Stimulated activated CD4-positive, alpha-beta T cell treated with anti-CD3 and anti-CD28 coated beads, Interleukin-12 subunit alpha, Interleukin-12 subunit beta, amount 100 ng/mL, for 4 hours (primary cell): ENCODE measurements at places on chromosomes 3 and 15.

GRCh38 chr15:70424937-70425411 is 327.3 kb upstream of the TLE3 start:
- DNase-seq = no peak

DNA sequence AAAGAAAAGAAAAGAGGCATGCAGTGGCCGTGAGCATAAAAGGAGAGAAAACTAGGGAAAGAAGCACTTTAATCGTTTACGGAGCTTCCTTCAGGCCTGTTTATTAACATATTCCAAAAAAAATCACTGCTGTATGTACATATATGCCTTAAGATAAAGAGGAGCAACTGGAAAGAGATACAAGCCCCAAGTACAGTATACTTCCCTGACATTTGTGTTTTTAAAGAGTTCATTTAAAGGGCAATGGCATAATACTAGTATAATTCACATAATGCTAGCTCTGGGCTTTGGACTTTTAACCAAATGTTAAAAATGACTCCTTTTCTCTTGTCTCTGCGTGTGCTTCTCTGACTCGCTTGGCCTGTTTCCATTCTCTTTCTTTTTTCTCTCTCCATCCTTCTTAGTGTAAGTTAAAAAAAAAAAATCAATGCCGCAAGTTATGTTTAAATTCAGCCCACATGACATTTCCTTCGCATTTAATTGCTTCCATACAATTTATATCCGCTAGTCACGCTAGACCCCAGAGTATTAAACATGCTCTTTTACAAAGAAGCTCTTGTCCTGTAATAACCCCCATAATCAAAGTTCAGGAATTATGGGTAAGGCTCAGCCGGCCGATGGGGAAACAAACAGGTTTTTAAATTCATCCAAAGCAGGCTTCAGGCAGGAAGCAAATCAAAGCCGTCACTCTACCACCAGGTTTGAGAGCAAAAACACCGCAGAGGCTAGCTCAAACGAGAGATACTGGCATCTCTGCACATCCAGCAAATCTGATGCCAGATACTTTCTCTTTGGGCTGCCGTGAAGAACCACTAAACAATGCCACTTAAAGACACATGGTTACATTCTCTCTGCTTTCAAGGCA is 19.4 kb downstream of the WWTR1 start:
- DNase-seq = no peak

- no peak for DNase-seq
Measured at GRCh38 chr3:169661361-169662131, 2.0 kb downstream of the MECOM start.

DNA sequence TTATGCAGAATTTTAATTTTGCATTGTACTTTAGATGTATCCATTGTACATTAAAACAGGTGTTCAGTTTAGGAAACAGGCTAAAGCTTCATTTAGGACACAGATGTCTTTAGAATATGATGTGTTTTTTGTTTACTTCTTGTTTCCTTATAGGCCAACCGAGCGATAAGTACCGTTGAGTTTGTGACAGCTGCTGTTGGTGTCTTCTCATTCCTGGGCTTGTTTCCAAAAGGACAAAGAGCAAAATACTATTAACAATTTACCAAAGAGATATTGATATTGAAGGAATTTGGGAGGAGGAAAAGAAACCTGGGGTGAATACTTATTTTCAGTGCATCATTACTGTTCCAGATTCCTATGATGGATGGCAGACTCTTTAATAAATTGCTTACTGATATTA is 29.4 kb downstream of the PLAAT1 start:
- no peak for DNase-seq

- no peak for DNase-seq
Measured at GRCh38 chr15:68725736-68726135, 95.0 kb downstream of the ANP32A start.

GRCh38 chr3:182108371-182108770 is 396.6 kb downstream of the SOX2 start:
- DNase-seq = no peak

DNA sequence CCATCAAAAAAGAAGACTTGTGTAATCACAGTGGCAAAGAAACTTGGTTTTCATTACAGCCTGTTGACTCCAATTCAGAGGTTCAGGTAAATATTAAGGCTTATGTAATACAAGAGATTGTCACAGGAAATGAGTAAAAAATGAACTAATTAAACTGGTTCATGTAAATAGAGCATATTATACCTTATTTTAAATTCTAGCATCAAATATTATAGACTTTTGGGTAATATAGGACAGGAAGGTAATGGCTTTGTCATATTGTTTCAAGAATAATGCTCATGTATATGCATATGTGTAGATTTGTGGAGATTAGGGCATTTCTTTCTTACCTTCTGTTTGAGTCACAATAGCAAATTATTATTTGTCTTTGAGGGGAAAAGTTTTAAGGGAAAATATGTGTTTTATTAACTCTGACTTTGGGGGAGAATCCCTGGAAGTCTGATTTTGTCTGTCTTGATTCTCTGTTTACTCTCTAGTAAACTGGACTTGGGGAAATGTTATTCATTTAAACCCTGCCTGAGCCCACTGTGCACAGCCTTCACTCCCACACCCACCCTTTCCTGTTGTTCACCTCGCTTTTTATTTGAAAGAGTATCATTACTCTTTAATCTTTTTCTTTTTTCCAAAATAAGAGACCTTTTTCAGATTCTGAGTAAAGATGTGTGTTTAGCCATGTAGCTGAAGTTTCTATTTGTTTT is 43.0 kb downstream of the RASA2 start:
- no peak for DNase-seq

DNA sequence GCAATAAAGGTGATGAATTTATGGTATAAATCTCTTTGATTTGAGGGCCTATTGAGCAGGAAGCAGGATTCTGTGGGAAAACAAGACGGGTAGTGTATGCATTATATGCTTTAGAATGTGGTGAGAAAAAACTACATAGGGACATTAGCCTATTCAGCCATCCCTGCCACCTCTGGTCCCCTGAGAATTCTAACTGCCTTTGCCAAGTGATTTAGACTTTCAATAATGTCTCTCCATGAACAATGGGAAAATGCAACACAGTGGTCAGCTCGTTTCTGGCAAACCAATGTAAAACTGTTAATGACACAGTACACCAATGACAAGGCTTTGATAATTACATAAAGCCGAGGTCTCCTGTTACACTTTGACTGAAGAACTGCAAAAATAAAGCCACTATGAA is 314.7 kb upstream of the CNTN4 start:
- no peak for DNase-seq

DNA sequence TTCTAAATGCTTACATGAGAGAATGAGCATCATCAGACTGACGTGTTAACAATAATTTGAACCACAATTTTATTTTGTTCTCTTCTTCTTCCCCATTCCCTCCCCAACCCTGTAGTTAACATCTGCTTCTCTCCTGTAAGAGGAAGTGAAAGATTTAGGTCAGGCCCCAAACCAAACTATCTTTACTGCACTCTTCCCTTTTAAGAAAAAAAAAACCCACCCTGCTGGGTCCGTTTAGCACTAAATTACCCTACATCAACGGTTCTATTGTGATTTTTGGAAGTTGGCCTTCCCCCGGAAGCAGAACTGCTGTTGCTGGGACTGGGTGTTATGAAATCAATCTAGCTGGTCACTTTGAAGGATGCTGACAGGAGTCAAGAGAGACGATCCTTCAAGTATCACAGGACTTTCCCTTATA is 49.4 kb downstream of the NFKBIZ start:
- no peak for DNase-seq

DNA sequence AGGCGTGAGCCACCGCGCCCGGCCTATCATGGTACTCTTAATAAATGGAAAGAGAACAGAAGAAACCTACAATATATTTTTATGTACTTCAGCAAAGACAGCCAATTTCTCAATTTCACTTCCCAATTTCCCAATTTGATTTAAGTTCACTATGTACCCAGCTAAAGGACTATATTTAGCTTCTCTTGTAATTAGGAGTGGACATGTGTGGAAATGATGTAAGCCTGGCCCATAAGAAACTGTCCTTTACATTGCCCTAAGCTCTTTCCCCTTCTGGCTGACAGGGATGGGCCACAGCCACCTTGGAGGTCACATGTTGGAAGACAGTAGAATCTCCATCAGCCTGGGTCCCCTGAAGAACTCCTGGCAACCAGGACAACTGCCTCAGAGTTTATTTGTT is 6.2 kb downstream of the TMEM39A start:
- no peak for DNase-seq

- DNase-seq = no peak
Measured at GRCh38 chr3:126152458-126152857, 27.9 kb downstream of the ALDH1L1 start.

DNA sequence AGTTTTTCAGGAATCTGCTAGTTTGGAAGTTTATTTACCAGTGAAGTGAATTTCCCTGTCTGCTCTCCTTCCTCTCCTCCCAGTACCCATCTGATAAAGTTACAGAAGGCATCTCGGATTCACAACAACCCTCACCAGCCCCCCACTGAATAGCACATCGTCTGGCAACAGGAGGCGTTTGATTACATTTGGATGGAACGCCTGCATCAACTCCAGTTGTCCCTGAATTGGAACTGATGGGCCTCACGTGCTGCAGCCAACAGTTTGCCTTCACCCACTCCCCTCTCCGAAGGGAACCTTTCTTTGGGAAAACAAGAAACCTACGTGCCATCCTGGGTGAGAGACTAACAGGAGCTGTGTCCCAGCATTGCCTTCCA is 59.5 kb upstream of the BCL6 start:
- no peak for DNase-seq

- DNase-seq = no peak
Measured at GRCh38 chr3:117407317-117407716, 697.7 kb downstream of the TUSC7 start.

- peak; percentile 24 for DNase-seq
Measured at GRCh38 chr3:46566040-46566641, at the start of gene LRRC2. LRRC2 (minus strand) TSS chr3:46566302; CDS start chr3:46551591, 14,711 bp downstream.

DNA sequence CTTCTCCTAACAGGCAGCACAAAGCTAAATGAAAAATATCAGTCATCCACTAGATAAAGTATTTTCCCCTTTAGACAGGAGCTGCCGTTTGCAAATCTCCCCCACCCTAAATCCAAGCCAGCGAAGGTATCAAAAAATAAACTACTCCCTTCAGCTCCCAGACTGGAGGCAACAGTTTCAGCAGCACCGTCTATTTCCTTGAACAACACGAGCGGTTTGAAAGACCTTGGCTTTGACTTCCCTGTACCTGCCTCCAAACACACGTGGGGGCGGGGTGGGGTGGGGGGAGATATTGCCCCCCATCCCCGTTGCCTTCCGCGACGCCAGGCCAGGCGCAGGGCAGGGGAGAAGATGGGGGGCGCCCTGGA is 832 bp upstream of the CACNA1D start:
- DNase-seq = no peak

GRCh38 chr3:17144665-17144993 is 259.9 kb downstream of the PLCL2 start:
- no peak for DNase-seq

- DNase-seq = no peak
Measured at GRCh38 chr3:188470508-188471130, 316.7 kb downstream of the LPP start.

DNA sequence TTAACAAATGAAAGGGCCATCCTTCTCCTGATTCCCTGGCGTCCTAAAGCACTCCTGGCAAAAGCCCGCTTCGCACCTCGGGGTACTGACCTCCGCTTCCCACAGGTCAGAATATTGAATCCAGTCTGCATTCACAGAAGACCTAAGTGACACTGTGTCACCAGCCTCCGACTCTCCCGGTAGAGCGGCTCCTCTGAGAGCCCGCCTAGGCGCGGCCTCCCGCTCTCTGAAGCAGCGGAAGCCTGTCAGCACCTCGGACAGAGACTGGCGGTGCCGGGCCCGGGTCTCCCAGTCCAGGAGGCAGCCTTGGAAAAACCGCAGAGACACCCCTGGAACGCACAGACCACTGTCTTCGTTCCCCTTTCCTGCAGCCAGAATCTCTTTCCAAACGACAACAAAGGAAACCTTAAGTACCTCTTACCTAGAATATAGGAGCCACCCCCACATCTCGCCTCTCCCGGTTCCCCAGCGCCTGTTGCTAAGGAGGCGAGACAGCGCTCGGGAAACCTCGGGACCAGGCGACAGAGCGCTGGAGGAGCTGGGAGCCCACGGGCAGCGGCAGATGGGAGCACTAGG is 1.2 kb downstream of the GABRB3 start:
- no peak for DNase-seq

DNA sequence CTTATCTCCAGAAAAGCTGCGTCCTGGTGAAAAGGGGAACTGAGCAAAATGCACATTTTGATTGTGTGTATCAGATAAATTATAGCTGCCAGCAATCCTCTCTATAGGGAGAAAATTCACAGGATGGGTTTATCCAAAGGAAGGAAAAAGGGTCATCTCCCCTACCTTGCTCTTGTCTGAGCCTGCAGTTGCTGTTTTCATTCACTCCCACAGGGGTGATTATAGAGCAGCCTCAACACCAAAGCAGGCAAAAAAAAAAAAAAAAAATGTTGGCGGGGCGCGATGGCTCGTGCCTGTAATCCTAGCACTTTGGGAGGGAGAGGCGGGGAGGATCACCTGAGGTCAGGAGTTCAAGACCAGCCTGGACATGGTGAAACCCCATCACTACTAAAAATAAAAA is 333.7 kb downstream of the ROBO2 start:
- no peak for DNase-seq

DNA sequence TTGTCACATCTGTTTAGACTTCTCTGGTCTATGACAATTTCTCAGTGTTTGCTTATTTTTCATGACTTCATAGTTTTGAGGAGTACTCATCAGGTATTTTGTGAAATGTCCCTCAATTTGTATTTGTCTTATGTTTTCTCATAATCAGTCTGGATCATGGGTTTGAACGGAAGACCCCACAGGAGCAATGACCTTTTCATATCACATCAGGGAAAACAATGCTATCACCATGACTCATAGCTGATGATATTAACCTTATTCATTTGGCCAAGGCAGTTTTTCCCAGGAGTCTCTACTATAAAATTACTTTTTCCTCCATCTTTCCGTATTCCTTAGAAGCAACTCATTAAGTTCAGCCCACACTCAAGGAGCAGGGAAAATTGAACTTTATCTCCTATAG is 32.7 kb downstream of the AADACL2 start:
- no peak for DNase-seq

- DNase-seq = no peak
Measured at GRCh38 chr3:12916159-12916558, 74.8 kb upstream of the RPL32 start.

GRCh38 chr3:44795197-44795596 is 33.6 kb downstream of the KIF15 start:
- no peak for DNase-seq

GRCh38 chr3:176785171-176785570 is 412.1 kb downstream of the TBL1XR1 start:
- no peak for DNase-seq

- DNase-seq = no peak
Measured at GRCh38 chr3:17799312-17799711, 56.9 kb upstream of the TBC1D5 start.

DNA sequence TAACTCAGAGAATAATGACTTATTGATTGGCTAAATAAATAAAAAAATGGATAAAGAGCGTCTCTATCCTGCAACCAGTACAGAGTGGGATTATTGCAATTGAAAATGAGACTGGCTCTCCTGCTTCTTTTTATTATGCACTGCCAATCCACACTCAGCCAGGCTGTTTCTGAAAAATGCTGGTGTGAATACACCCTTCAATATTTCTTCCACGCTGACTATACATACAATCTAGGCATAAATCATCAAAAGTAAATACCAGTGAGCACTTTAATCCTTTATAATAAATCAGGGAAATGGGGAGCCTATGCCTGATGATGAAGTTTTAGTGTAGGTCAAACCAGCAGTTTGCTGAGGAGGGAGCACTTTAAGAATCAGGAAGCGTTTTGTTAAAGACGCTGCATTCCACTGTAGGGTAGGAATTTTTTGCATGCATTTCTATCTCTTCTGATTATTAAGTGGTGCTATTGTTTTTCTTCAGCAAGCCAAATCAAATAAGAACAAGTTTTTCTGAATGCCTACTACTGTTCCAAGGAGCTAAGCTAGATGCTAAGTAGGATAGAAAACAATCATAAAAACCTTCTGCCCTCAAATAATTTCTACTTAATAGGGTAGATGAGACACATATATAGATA is 781.5 kb downstream of the TBL1XR1 start:
- DNase-seq = no peak
